GM23248 (cell line): ENCODE measurements at places on chromosomes 2 and 18.
A peak's percentile ranks its signal among the peaks of the same experiment; 100 is the strongest.

GRCh38 chr2:236712961-236713673 lies 143.5 kb downstream of the ACKR3 start:
- DNase-seq, result no peak

- DNase-seq, result no peak
These were observed 2.6 kb upstream of the GPR35 start for GRCh38 chr2:240622531-240623235.

GRCh38 chr2:36411962-36412444 lies 56.4 kb downstream of the CRIM1 start:
- DNase-seq, result no peak

DNA sequence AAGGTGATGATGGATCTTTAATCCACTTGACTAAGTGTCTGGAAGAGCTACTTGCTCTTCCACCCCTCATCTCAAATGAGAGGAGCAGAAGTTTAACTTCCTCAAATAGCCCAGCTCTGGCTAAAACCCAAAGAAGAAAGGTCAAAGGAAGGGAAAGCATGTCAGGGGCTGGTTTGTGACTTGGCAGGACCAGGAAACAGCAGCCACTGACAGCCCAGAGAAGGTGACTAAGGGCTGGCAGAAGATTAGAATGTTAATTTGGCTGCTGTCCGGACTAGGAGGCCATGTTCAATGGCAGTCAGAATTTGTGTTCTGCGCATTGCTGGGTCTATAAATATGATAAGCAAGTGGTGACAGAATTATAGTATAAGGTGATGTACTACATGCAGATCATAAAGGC lies 386.2 kb downstream of the SETBP1 start:
- peak; percentile 27 for DNase-seq

DNA sequence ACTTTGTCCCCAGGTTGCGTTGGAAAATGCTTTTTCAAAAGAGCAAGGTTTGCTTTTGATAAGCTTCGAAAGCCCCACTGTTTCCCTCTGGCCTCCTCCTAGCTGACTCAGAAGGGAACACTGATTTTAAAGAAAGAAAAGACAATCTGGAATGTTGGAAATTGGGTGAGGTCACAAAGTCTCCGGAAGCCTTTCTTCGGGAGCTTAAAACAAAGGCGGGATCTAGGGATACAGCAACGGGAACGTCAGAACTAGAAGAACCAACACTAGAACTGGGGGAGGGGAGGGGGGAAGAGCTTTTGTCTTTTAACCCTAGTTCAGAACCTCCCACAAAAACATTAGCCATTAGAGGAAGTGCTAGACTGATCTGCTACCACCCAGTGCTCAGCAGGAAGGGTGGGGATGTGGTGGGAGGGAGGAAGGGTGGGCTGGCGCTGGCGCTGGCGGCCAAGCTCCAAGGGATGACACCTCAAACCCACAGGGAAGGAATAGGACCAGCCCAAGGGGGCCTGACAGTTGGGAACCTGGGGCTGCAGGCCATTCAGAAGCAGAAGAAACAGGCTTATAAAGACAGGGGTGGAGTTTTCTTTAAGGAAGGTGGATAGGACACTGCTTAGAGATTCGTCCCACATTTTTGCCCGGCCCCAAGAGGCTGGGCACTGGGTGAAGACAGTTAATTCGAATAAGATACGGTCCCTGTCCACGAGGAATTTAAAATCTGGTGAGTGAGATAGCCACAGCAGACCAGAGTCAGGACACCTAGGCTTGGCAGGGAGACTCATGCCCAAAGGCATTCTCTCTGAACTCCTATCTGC lies 1.7 kb downstream of the TMSB10 start:
- DNase-seq, result peak; percentile 91

DNA sequence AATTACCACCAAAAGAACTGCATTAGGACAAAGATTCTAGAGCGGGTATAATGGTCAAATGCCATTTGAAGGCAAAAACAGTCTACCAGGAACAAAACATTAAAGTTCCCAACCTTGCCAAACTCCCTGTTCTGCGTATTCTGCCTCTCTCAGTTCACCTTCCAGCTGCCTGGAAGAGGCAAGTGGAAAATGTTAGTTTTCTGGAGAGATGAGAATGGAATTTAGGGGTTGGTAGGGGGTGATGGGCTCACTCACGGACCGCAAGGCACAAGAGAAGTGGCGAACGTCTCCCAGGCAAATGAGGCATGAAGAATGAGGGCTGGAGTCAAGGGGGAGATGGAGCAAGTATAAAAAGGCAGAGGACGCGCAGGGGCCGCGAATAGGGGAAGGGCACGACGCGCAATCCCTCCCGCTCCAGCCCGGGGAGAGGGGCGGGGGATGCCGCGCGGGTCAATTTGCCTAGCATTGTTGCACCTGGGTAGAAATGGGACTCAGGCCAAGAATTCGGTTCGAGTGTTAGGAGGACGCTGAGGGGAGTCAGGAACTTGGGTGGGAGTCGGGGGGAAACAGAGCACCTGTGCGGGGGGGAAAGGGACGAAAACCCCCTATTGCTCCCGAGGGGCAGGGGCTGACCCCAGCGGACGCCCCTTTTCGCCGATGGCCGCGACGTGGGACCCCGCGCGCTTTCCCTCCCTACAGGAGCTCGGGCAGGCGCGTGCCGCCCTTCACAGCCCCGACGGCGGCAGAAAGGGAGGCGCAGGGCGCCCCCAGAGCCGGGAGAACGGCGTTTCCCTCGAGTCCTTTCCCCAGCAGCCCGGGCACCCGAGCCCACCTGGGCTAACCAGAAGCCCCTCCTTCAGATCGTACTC lies 573 bp downstream of the PAIP2B start:
- DNase-seq, result peak; percentile 18

DNA sequence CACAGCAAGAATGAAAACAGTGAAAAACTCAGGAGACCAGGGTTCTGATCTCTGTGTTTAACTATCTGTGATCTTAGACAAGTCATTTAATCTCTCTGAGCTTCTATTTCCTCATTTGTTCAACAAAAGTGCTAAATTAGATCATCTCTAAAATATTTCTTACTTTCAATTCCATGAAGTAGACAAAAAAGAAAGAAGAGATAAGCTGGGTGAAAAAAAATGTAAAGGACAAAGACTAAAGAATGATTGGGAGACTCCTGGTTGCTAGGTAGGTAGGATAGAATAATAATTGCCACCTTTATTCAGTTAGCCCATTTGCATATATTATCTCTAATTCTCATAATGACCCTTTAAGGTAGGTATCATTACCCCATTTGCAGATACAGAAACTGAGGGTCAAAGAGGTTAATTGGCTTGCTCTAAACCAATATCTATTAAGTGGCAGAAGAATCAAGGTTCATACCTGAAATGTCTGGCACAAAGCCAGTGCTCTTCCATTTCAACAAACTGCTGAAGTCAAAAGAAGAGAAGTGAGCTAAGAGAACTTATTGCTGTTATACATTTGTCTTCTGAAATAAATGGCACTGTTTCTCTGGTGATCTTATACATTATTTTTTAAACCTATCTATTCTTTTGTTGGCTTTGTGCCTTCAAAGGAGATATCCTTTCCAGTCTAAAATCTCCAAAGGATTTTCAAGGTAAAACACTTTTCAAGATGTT lies 141.7 kb downstream of the OTX1 start:
- no peak for DNase-seq

- no peak for DNase-seq
These were observed 171.0 kb downstream of the KLHL29 start for GRCh38 chr2:23555944-23556343.

- DNase-seq, result no peak
These were observed 939.6 kb upstream of the CRIM1 start for GRCh38 chr2:35415942-35416341.

DNA sequence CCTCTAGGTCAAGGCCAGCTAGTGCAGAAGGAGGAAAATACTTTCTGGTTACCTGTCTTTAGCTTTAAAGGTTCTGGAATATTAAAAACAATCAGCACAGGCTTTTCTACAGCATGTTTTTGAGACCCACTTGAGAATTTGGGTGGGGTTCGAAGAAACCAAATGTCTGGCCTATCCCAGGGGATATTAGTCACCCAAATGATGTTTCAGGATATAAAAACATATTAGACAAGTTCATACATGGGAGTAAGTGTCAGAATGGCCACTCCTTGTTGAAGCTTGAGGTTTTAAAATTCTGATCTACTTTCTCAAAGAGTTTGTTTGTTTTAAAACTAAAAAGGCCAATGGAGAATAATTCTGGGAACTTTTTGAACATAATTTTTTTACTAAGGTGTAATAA lies 158.6 kb upstream of the DLX2 start:
- DNase-seq, result peak; percentile 40

GRCh38 chr2:102063487-102063911 lies 71.7 kb downstream of the IL1R2 start:
- DNase-seq, result peak; percentile 87

DNA sequence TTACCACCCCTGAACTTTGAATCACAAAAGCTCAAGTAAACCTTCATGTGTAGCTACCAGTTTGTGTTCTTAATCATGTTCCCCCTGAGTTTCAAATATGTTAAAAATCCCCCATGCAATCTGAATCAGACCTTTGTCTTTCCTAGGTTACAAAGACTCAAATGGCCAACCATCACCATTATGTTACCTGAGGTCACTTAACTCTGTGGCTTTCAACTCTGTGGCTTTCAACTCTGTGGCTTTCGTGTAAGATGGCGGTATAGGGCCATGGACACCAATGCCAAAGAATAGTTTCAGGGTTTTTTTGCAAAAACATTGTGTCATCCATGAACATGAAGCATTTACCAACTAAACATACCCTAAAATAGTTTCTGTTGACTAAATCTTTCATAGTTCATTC lies 6.7 kb downstream of the ERMN start:
- DNase-seq, result no peak

DNA sequence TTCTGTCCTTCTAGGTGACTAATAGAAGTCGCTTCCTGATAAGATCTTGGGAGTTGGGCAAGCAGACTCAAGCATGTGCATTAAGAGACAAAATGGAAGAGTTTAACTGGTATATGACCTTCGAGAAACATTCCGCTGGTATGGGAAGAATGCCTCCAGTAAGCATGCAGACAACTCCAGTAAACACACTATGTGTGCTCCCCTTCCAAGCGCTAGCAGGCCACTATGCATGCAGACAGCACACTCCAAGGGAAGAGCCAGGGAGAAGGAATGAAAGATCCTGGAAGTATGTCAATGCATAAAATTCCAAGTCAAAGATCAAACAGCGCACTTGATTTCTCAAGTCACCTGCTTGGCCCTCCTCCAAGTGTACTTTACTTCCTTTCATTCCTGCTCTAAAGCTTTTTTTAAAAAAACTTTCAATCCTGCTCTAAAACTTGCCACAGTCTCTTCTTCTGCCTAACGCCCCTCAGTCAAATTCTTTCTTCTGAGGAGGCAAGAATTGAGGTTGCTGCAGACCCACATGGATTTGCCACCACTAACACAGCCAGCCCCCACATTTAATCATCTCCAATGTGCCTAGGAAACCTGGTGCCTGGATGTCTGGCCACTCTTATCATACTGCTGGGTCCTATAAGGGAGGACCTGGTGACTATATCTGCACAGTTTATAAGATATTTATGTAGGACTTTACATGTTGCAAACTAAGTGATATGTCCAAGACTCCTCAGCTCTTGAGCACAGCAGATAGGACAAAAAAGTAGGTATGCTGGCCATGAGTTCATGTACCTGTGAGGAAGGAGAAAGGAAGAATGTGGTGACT lies 239.8 kb downstream of the PDE11A start:
- DNase-seq, result no peak

GRCh38 chr2:39179974-39180960 lies 59.4 kb upstream of the SOS1 start:
- DNase-seq, result no peak

- no peak for DNase-seq
These were observed 150.1 kb downstream of the COL4A4 start for GRCh38 chr2:227013881-227014280.

DNA sequence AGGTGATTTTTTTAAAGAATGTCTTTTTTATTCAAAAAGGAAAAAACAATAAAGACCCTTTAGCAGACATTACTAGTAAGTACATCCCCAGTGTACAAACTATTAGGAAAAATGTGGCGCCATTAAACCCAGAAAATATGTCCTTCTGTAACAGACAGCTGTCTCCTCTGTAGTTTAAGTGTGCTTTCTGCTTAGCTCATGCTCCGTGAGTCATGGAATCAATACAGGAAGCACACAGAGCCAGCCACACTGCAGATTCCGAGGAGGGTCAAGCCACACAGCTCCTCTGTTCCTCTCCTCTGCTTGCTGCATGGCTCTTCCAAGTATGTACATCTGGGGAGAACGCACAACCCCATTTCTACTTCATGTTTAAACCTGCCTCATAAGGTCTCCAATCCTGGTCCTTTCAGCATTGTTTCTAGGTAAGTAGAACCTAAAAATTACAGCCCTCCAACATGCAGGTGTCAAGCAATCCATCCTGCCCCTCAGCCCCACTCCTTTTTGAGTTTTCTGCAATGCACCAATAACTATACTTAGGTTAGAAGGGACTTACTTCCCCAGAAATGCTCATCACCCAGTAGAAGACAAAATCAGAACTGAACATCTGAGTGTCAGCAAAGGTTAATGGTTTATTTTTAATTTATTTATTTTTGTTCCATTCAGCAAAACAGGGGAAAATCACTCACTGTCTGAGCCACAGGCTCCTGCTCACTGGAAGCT lies 37.5 kb downstream of the ACVR1 start:
- DNase-seq, result peak; percentile 80

DNA sequence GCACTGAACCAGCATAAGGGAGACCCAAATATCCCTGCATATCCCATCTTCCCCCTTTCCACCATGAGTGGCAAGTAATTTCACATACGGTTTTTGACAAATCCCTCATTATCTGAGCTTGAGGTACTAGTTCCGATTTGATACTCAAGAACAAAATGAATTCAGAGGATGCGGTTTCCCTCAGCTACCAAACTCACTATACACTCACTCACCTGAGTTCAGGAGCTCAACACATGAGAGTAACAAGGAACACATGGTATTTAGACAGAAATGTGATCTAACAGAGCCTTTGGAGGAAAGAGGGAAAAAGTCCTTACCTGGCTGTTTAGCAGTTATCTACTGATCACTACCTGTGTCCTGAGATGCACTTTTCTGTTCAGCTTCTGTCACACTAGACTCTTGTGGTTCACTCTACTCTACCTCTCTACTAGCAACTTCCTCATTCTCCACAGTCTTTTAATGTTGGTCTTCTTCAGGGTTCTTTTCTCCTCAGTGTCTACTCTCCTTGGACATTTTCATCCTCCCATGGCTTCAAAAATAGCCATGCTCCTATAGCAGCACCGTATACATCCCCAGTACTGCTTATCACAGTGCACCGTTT lies 25.1 kb downstream of the ASXL2 start:
- no peak for DNase-seq

DNA sequence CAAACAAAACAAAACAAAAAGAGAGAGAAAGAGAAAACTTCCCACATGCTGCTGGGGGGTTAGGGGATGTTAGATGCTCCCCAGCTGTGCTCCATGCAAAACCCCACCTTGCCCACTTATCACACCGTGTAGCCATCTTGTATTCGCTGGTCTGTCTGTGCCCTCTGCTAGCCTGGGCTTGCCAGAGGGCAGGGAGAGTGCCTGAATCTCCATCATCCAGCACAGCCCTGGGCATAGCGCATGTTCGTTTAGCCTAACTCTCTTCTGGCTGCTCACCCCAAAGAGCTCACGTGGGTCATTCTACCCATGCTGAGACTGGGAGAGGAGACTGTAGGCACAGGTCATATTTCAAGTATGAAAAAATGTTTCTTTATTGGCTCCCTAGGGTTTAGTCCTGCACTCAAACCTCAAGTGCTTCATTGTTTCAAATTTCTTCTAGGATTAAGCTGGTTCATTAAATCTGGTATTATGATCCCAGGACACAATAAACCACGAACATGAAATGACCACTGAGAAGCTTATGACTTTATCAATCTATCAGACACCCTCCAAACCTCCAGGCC lies 100.5 kb downstream of the KCNF1 start:
- no peak for DNase-seq
